ENCODE measurements at places on chromosomes 5 and 9.

DNA sequence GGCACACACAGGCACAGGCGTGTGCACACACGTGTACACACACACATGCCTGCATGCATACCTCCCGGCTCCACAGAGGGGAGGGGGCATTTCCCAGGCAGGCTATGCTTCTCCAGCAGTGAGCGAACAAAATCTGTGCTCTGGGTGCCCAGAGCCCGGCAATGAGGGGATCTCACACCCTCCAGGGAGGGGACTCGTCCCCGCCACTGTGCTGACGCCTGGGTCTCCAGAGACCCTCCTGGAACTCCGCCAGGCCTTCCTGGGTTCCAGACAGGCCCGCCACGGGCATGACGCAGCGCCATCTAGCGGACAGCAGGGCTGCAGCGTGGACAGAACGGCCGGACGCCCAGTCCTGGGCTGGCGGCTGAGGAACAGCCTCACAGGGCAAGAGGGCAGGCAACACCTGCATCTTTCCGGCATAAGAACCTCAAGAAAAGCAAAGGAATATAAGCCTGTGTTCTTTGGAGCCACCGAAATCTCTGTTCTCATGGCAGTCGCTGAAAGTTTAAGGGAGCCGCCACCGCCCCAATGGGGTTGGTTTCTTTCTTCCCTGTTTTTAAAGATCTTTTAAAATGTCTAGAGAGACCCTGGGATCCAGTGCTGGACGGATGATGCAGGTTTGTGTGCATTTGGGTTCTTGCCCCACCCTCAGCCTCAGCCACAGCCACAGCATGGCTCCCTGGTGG, 135.6 kb upstream of the PPP1R26 start:
- peak; percentile 8 for DNase-seq

GRCh38 chr5:4662756-4663155, 477.4 kb upstream of the ADAMTS16 start:
- no peak for DNase-seq

- no peak for DNase-seq
Observed at GRCh38 chr9:134789168-134789567, 91.4 kb upstream of the FCN2 start.

GRCh38 chr9:129910628-129911567, 75.6 kb downstream of the USP20 start:
- peak; percentile 100 for DNase-seq

GRCh38 chr9:34759432-34760134, 49.6 kb upstream of the CCL21 start:
- DNase-seq = no peak

- peak; percentile 24 for DNase-seq
Observed at GRCh38 chr5:137706841-137707240, 29.0 kb downstream of the KLHL3 start.

GRCh38 chr5:61322738-61323725, 9.0 kb upstream of the ZSWIM6 start:
- DNase-seq = peak; percentile 63

DNA sequence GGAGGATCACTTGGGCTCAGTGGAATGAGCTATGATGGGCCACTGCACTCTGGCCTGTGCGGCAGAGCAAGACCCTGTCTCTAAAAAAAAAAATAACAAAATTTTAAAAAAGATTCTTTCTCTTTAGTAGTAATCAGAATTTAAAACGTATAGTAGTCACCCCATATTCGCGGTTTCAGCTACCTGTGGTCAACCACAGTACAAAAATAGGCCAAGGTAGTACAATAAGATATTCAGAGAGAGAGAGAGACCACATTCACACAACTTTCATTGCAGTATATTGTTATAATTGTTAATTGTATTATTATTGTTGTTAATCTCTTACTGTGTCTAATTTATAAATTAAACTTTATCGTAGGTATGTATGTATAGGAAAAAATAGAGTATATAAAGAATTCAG, 18.7 kb downstream of the INIP start:
- DNase-seq = no peak

- peak; percentile 87 for DNase-seq
Observed at GRCh38 chr9:121743441-121744001, 92.1 kb downstream of the DAB2IP start.

DNA sequence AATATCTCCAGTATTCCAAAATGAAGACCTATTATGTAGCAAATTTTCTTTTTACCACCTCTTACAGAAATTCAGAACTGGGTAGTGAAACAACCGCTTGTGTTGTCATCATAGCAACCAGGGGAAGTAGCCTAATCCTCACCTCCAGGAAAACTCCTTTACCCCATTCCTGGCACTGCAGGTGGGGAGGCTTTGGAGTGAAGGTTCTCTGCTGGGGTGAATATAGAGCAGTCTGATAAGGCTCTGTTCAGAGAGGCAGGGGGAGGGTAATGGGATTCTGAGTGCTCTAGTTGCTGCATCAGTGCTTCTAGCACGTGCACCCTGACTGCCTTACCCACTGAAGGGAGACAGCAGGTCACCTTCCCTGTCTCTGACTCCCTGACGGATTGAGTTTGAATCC, 116.2 kb downstream of the MAN2A1 start:
- no peak for DNase-seq

- DNase-seq = no peak
Observed at GRCh38 chr5:96973532-96974401, 37.9 kb downstream of the LNPEP start.

DNA sequence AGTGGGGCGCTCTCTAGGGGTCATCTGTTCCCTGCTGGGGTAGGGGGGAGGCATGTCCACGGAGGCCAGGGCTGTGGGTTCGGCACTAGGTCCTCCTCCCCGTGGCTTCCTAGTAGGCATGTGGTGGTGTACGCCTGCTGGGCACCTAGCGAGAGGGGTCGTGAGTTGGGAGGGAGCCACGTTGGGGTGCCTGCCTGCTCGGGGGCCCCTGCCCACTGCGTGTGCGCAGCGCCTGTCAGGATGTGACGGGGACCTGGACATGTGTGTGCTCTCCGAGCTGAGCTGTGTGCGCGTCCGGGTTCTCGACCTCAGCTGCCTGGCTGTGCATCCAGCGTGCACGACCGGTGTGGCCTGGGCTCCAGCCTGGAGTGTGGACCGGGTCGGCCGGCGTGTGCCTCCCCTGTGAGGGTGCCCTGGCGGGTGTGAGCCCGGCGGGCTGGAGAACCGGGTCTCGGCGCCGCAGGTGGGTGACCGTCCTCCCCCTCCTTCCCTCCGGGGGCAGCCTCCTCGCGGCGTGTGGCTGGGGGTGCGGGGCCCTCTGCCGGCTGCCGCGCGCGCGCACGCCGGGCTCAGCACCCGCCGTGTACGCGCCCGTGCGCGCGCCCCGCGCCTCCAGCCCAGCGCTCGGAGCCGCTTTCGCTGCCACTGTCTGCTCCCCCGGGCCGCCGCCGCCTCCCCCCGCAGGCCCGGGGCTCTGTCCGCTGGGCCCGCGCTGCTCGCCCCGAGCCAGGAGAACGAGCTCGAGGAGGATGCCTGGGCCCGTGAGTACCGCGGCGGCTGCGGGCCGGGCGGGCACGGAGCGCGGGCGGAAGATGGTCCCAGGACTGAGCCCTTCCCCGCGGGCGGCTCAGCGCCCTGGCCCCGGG, at the start of gene PRR7:
Gene PRR7, plus strand, starts transcription at position 615 of the 866 bp plus-strand sequence. CDS start 8,254 bp downstream, outside the sequence.
- DNase-seq = peak; percentile 63

GRCh38 chr5:8628521-8628920, 759.6 kb downstream of the MTRR start:
- no peak for DNase-seq
